CD4-positive, alpha-beta T cell treated with Interleukin-4 for 1 hour (primary cell): ENCODE measurements at places on chromosomes 4 and X.

DNA sequence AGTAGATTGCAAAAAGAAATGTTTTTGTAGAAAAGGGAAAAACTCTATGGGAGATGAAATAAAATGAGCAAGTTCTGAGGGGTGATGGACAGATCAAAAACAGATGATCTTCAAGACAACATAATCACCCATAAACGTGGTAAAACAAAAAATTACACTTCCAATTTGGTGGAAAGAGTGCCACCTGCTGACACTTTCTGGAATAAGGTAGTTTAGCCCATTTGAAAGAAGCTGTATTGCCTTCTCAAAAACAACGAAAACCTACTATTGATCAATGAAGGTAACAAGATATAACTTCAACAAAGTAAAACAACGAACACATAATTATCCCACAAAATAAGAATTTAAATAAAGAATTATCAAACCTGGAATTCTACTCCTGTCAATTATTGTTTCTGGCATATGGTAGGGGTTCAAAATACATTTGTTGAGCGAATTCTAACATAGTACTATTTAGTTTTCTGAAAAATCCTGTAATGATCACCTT lies 2.5 kb downstream of the COQ2 start:
- DNase-seq, result peak; percentile 52

DNA sequence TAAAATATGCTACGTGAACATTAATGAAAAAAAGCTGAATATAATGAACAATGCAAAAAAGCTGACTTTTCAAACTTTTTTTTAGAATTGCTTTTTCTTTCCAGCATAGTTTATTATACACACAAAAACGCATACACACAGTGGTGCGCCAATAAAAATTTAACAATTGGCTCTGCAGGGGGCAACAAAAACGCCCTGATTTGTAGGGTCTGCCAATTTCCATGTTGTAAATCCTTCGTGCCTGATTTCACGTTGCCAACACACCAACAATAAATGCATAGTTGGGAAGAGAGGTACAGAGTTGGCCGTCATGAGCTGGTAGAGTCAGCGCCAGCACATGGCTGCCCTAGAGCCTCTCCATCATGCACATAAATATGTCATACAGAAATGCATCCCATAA lies 333.1 kb downstream of the MAPK10 start:
- DNase-seq, result no peak

DNA sequence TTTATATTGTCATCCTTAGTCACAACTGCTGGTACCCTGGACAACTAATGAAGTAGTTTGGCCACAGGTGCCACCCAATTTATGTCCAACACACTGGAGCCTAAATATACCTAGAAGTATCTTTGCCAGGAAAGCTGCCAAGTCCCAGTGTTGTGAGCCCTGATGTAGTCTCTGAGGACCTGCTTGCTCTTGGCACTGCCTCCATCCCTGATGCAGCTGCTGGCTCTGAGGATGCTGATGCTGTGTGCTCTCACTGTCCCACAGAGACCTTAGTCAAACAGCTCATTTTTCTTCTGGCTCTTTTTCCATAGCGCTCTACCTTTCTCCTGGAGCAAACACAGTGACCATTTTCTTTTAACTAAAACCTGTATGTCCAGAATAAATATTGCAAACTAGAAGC lies 1535.4 kb upstream of the ADGRL3 start:
- DNase-seq, result no peak

GRCh38 chr4:140141210-140141835 lies 12.7 kb downstream of the MAML3 start:
- DNase-seq, result no peak

GRCh38 chrX:96474029-96474740 lies 210.5 kb upstream of the DIAPH2 start:
- DNase-seq, result no peak

GRCh38 chr4:14267373-14268060 lies 640.0 kb upstream of the BOD1L1 start:
- no peak for DNase-seq

DNA sequence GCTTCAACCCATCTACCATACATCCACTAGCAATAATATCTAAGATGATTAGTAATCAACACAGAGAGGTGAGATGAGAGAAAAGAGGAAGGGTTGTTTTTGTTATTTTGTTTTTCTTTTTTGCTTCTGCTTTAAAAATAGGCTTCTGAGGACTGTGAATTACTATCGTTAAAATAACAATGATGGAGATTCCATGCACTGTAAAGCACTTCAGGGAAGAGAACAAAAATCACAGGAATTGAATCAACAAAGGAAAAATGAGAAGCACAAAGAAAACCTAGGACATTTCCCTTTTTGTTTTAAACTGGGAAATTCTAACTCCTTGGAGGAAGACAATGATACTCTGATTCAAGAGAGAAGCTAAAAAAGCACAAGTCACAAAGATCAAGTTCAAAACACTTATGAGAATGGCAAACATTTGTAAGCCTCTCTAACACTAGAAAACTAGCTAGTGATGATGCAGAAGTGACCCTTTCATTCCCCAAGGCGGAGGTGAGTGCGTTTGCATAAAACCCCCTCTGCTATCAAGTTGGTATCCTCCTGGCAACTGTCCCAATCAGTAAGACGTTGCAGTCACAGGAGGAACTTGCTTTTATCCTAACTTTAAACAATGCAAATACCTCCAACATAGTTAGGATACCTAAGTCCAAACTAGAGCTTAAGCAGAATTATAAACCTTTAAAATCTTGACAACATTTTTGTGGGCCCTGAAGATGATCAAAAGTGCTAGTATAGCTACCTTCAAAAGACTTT lies 308.5 kb downstream of the CAMK2D start:
- no peak for DNase-seq

DNA sequence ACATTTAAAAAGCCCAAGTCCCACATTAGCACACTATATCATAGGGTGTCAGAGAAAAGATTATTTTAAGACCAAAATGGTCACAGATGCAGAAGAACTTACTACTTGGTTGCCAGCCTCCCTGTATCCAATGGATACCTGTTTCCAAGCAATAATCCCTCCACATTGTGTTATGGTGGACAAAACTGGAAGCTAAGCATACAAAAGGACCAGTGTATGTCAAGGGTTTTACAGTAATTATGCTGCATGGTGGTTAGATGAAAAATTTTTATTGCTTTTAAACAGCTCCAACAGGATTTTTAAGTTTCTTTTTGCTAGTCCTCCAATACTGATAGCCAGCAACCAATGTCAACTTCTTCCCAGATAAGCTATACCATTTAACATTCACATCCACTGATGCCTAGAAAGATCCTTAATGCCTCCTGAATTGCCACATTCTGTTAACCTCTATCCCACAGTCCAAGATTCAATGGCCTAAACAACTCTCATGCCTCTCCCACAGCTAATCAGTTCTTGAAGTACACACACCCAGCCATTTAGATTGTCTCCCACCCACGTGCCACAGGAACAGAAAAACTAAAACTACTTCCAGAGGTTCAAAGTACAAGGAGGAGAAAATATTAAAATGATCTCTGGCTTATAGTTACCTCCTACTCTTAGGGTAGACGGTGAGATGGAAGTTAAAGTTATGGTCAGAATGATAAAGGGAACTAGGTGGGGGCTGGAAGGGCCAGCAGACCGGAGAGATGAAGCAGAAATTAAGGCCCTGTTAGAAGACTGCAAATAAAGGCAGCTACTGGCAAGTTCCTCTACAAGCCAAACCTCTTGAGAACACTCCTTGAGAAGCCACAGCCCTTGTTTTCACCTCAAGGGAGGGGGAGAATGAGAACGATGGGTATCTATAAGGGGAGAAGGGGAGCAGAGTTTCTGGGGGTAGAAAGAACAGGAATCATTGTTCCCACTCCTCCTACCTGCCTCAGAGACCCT lies 5.5 kb downstream of the MED14 start:
- no peak for DNase-seq

DNA sequence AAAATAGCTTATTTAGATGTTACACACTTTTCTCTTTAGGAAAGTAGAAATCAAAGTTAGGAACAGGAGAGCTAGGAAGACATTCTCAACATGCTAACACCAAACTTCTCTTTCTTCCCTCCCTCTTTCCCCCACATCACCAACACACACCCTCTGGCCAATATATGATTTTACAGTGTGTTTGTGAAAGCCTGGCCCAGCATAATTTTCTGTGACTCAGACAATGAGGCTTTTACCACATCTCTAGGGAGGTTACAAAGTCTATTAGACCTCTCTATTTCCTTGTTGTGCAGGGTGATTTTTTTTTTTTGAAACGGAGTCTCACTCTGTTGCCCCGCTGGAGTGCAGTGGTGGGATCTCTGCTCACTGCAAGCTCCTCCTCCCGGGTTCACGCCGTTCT lies 189.9 kb downstream of the AASDH start:
- DNase-seq, result no peak

GRCh38 chr4:120939693-120940092 lies 17.2 kb upstream of the PRDM5 start:
- no peak for DNase-seq

DNA sequence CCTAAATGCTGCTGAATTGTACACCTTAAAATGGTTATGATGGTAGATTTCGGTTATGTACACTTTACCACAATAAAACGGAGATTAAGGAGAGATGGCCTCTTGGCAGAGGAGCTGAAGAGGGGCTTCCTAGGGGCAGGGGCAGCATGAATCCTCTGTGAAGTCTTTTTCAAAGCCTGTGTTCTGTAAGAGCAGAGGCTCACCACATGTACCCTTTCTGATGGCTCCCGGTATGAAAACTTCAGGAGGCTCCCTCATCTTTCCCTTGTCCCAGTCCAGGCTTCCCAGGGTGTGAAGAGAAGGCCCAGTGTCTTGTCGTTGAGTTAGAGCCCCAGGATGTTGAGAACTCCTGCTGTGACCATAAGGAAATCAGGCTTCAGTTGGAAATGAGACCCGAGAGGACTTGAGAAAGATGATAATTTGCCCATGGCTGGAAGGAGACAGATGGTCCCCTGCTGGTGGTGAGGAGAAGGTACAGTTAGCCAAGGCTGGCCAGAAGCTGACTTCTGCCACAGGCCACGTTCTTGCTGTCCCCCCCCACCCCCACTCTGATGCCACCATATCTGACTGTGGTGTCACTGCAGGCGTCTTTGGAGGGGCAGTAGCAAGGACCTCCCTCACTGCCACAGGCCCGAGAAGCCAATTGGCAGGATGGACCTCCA lies 31.8 kb upstream of the MTM1 start:
- DNase-seq, result no peak

- DNase-seq, result no peak
Measured at GRCh38 chr4:111937368-111937767, 207.9 kb upstream of the FAM241A start.

GRCh38 chr4:24245491-24245820 lies 338.9 kb downstream of the DHX15 start:
- no peak for DNase-seq

GRCh38 chr4:171378323-171378722 lies 434.9 kb upstream of the GALNTL6 start:
- DNase-seq, result no peak

- DNase-seq, result no peak
Measured at GRCh38 chrX:72051589-72051988, 80.1 kb downstream of the RTL5 start.

DNA sequence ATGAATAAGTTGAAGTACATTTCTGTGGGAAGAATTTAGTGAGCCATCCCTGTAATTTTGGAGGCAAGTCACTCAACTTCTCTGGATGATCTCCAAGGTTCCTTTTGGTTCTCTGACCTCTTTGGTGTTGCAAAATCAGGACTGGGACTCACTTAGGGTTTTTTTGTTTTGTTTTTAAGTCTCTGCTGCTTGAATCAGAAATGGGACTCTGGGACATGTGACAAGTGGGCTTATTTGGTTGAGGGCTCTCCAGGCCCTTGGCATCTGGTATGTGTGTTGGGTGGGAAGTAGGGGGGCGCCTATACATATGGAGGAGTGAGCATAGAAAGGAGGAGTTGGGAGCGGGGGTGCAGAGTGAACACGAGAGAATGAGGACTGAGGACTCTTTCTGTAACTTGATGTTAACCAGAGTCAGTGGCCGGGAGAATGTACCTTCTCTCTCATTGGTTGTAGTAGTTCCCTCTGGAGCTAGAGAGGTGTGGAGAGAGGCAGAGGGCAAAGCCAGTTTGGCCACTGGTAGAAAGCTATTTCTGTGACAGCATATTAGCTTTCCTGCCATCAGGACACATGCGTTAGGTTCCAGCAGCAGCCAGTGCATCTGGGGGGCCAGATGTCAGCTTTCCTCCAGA lies 1.9 kb downstream of the ARHGAP10 start:
- no peak for DNase-seq

- DNase-seq, result no peak
Measured at GRCh38 chrX:130246084-130246483, 22.6 kb downstream of the ZNF280C start.

- no peak for DNase-seq
Measured at GRCh38 chr4:18917689-18918088, 896.1 kb upstream of the LCORL start.

DNA sequence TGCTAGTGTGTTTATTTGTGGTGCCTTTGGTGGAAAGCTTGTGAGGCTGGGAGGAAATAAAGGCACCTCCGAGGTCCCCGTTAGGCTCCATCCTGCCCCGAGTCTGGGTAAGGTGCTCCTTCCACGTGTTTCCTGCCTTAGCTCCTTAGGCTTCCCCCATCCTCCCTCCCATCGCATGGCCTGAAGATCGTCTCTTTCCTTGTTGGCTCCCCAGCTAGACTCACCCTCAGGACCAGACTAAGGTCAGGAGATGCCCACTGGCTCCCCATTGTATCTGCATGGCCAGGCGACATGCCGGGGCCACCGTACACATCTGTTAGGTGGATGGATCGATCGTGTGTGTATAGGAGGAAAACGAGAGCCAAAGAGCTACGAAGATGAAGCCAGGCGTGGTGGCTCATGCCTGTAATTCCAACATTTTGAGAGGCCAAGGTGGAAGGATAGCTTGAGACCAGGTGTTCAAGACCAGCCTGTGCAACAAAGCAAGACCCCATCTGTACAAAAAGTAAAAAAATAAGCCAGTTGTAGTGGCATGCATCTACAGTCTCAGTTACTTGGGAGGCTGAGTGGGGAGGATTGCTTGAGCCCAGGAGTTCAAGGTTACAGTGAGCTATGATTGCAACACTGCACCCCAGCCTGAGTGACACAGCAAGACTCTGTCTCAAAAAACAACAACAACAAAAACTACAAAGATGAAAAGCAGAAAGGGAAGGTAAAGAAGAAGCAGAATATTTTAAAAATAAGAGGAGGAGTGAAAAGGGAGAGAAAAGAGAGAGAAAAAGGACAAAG lies 53.7 kb downstream of the SEPSECS start:
- no peak for DNase-seq

DNA sequence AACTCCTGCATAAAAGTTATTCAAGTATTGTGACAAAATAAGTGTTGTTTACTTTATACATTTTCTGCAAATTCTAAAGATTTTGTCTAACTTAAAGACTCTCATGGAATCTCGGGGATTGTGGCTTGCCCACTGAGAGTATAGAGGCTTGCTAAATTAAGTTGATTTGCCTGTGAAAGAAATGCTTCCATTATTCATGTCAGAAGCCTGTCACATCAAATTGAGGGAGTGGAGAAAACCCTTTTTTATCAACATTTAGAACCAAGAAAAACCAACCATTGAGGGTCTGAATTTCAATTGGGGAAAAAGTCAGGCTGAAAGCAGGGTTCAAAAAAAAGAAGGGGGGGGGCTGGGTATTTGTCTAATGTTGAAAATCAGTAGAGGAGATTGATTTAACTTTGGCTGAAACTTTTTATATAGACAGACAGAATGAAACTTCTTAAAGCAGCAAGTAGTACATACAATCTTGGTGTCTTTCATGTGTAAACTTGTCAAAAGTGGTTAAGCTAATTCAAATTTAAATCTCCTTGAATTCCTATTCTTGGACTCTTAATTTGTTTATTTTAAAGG lies 144.8 kb upstream of the CXorf66 start:
- no peak for DNase-seq

- DNase-seq, result no peak
Measured at GRCh38 chr4:82053396-82053795, 320.4 kb downstream of the HNRNPD start.
